Uterus (tissue), 4 donors: ENCODE measurements at places on chromosomes 2 and 18. TPM values are rescaled to one million over a fixed set of nuclear protein-coding genes. Genes with fewer than 3 reads are reported as not detected.

Gene CABYR
- total RNA-seq, result 4.4 TPM

GRCh38 chr18:56248610-56249235 is 389.7 kb downstream of the TXNL1 start:
- DNase-seq, result no peak

DNA sequence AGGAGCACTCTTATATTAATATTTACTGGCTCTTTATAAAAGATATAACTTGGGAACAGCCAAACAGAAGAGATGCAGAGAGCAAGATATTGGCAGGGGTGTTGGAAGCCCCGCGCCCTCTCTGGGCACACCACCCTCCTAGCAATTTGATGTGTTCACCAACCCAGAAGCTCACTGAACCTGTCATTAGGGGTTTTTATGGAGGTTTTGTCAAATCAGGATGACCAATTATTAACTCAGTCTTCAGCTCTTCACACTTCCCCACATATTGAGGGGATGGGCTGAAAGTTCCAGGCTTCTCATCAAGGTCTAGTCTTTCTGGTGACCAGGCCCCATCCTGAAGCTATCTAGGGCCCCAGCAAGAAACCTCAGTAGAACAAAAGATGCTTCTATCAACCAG is 10.9 kb upstream of the INO80D start:
- DNase-seq, result no peak

Gene EHBP1
- 167 TPM for total RNA-seq

Gene MTCL1
- 11.0 TPM for total RNA-seq

GRCh38 chr2:15985531-15985930 is 45.2 kb downstream of the MYCN start:
- no peak for DNase-seq

- no peak for DNase-seq
These were observed 22.4 kb downstream of the RRM2 start for GRCh38 chr2:10144771-10145518.

DNA sequence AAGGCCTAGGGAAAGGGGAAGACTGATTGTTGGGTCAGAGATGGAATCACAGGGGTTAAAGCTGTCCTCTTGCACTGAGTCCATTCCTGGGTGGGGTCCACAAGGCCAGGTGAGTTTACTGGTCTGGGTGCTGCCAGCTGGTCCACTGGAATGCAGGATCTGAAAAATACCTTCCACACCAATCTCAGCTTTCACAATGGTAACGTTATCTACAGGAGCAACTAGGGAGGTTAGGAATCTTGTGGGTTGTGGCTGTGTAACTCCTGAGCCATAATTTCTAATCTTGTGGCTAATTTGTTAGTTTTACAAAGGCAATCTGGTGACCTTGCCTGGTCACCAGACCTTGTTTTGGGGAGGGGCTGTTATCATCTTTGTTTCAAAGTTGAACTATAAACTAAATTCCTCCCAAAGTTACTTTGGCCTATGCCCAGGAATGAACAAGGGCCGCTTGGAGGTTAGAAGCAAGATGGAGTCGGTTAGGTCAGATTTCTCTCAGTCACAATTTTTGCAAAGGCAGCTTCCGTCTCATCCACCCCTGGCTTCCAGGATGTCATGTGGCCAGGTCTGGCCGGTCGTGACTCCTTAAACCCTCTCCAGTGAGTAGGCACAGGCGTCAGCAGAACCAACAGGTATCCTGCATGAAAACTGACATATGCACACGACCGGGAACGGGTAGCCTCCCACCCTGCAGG is 123.3 kb upstream of the SH3BP4 start:
- DNase-seq, result no peak

- no peak for DNase-seq
These were observed 56.5 kb downstream of the CDK15 start for GRCh38 chr2:201862843-201863242.

Gene NHEJ1
- total RNA-seq, result 15.6 TPM

Gene LHCGR
- not detected for total RNA-seq

Gene DSG1
- not detected for total RNA-seq

Gene LPIN1
- 39.5 TPM for total RNA-seq

Gene CAPN13
- total RNA-seq, result 0.76 TPM

DNA sequence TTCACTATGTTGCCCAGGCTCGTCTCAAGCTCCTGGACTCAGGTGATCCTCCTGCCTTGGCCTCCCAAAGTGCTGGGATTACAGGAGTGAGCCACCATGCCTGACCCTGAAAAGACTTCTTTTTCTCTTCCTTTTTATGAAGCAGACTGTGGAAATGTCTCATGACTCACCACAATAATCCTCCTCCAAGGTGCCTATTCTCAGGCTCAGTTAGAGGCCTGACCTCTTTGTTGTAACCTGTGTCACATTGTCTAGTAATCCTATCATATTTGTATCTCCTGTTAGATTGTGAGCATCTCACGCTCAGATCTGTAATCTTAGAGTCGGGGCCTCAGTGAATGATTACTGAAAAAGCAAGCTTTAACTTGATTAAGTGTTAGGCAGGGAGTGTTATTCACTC is 18.3 kb upstream of the TAF4B start:
- DNase-seq, result no peak

GRCh38 chr2:95531254-95531771 is 46.8 kb upstream of the TRIM43B start:
- no peak for DNase-seq

- no peak for DNase-seq
These were observed 38.4 kb downstream of the KIDINS220 start for GRCh38 chr2:8799004-8799403.

DNA sequence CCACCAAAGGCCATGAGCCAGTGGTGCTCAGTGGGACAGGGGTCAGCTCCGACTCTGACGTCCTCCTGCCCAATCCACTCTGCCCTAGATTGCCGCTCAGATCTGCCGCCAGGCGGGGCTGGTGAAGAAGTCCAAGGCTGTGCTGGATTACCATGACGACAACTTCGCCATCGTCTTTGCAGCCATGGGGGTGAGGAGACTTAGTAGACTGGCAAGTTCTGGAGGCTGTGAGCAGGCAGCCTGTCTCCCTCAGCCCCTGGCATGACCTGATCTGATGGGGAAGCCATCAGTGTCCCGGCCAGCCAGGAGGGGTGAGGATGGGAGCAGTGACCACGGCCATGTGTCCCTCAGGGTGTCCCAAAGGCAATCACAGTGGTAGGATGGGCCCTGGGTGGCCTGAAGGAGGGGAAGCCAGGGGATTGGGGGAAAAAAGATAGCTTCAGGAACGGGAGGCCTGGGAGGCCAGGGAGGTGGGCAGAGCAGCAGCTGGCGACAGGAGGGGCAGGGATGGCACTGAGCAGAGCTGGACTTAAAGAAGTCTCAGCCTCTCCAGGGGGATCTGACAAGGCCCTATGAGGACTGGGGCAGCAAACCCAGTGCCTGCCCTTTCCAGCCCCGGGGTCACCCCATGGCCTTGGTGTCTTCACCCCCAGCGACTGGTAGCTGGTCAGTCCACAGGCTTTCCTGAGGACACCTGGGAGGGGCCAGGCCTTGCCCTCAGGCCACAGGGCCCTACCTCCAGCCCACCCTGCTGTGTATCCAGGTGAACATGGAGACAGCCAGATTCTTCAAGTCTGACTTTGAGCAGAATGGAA is 17.4 kb upstream of the ANKRD53 start:
- DNase-seq, result peak; percentile 4

Gene GALNT14
- 4.0 TPM for total RNA-seq

Gene STARD6
- not detected for total RNA-seq

- no peak for DNase-seq
These were observed 151.1 kb downstream of the MBP start for GRCh38 chr18:76981396-76981968.

- DNase-seq, result no peak
These were observed 291.9 kb upstream of the SPRED2 start for GRCh38 chr2:65724336-65724735.

- no peak for DNase-seq
These were observed 147.7 kb upstream of the SPATS2L start for GRCh38 chr2:200158647-200159356.

Gene AQP12B
- not detected for total RNA-seq

DNA sequence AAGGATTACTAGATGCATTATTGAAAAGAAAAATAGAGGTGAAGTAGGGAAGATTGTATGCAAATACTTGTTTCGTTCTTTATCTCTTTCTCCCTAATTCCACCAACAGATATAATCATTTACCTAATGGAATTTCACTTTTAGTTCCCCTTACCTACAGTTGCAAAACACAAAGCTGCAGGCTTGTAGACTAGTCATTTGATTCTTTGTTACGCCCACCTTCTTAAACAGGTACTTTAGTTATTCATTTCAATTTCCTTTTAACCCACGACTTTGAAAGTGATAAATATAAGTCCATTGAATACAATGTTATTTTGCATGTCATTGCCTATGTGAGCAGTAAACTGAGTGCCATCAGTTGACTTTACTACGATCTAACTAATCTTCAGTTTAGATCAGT is 3.9 kb upstream of the HRH4 start:
- no peak for DNase-seq

GRCh38 chr18:10205151-10205550 is 249.3 kb upstream of the APCDD1 start:
- DNase-seq, result no peak

Gene RGPD4
- total RNA-seq, result not detected

DNA sequence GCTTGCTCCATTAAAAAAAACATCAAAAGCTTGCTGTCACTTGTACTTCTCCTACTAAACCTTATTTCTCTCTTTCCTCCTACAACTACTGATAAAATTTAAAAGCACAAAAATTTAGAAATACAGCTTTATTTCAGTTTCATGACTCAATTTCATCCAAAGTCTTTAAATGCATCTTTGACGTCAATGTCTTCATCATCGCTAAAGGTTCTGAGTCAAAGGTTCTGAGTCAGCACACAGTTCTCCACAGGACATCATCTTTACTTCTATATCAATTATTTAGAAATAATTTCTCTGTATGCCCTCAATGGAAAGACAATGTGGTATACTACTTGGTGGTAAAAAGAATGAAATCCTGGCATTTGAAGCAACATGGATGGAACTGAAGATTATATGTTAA is 163.9 kb upstream of the DNMT3A start:
- no peak for DNase-seq

Gene ANKRD62
- total RNA-seq, result not detected

Gene CHMP3
- 143 TPM for total RNA-seq

GRCh38 chr18:68402784-68403183 is 312.1 kb downstream of the TMX3 start:
- no peak for DNase-seq

GRCh38 chr2:86194751-86195054 is 559 bp downstream of the IMMT start:
- DNase-seq, result no peak

GRCh38 chr2:102672107-102672776 is 52.9 kb downstream of the SLC9A2 start:
- no peak for DNase-seq

GRCh38 chr2:29323961-29324360 is 208.7 kb downstream of the CLIP4 start:
- no peak for DNase-seq

- DNase-seq, result peak; percentile 38
These were observed 22.6 kb upstream of the BCL2 start for GRCh38 chr18:63342206-63342605.

Gene FBXO41
- total RNA-seq, result 1.7 TPM

Gene FRZB
- total RNA-seq, result 5.1 TPM

Gene COL3A1
- 501 TPM for total RNA-seq

DNA sequence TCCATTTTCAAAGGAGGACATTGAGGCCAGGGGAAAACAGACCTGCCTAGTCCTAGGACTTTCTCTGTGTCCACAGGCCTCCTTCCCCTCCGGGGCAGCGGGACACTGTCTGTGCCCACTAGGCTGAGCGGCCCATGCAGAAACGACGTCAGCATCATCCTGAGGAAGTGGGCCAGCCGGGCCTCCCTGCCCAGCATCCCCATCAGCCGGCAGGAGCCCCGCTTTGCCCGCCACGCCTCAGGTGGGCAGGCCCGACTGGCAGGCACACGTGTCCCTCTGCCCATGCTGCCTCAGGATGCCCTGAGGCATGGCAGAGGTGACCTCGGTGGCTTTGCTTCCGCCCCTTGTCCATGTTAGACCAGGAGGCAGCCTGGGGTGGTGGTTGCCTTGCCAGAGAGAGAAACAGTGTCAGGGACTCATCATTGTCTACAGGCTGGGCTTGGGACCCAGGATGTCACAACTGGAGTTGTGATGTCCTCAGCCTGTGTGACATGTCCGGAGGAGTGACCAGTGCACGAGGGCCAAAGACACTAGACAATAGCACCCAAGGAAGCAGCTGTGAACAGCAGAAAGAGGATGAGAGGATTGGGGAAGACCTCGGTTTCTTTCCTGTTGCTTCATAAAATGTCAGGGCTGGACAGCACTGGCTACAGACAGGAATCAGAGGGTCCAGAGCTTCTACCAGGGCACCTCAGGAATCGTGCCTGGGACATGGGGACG is 36.8 kb downstream of the TOGARAM2 start:
- no peak for DNase-seq

Gene SLC40A1
- total RNA-seq, result 87.1 TPM

DNA sequence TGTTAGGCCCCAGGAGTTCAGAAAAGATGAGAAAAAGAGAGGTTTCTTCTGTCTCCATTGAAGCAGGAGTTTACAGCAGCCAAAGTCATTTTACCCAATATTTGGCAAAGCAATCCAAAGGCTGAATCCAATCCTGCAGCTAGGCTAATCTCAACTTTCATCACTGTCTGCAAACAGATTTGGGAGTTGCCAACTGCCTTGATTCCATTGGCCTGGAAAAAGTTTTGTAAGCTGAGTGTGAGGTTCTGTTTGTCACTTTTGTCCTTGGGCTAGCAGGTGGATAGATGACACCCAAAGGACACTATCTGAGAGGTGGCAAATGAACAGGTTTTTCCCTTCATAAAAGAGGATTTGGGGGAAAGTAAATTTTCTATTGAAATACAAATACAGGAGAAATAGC is 56.6 kb upstream of the SETBP1 start:
- no peak for DNase-seq

GRCh38 chr18:47204908-47205522 is 28.9 kb upstream of the IER3IP1 start:
- DNase-seq, result no peak

DNA sequence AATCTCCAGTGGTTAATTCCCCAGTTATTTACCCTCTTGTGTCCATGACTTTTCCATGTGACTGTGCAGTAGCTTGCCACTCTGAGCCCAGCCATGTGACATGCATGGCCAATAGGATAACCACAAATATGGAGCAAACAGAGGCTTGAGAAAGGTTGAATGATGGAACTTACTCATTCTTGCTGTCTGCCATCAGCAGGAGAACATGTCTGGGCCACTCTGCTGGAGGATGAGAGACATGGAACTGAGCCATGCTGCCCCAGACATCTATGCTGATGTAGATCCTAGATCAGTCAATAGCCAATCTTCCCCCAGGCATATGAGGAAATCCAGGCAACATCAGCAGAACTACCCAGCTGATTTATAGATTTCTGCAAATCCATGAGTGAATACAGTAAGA is 992.3 kb upstream of the FANCL start:
- no peak for DNase-seq

- DNase-seq, result no peak
These were observed 36.0 kb downstream of the DNMT3A start for GRCh38 chr2:25305775-25306174.

Gene STRADB
- 27.2 TPM for total RNA-seq

DNA sequence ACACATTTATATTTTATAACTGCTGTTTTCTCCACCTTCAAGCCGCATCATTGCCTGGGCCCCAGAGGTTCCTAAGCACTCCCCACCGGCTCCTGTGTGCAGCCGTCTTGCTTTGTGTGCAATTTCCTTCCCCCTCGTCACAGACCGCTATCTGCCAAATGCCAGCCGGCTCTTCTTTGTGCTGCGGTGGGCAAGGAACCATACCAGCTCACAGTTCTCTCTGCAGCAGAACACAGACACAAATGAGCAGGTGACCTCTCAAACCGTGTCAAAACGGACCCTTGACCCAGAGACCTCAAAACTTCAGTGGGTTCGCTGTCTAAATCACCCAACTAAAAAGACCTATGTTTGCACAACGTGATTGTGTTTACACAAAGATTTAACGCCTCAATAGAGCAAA is 58.2 kb downstream of the KLF7 start:
- no peak for DNase-seq

GRCh38 chr2:30871980-30872789 is 64.9 kb upstream of the CAPN13 start:
- DNase-seq, result no peak
